ENCODE measurements at places on chromosomes 2 and 18.

GRCh38 chr2:204078003-204078698 lies 141.6 kb downstream of the ICOS start:
- no peak overlapping the region for H3K4me3 ChIP-seq
- no peaks in the 10 kb centered on the region for H3K27me3 ChIP-seq

GRCh38 chr2:99101697-99102096 lies 39.8 kb upstream of the C2orf15 start:
- H3K27me3 ChIP-seq: no peaks in the 10 kb centered on the region
- no peak overlapping the region for H3K4me3 ChIP-seq
- H3K4me1 ChIP-seq: peaks cover 9% of the 10 kb centered on the region

DNA sequence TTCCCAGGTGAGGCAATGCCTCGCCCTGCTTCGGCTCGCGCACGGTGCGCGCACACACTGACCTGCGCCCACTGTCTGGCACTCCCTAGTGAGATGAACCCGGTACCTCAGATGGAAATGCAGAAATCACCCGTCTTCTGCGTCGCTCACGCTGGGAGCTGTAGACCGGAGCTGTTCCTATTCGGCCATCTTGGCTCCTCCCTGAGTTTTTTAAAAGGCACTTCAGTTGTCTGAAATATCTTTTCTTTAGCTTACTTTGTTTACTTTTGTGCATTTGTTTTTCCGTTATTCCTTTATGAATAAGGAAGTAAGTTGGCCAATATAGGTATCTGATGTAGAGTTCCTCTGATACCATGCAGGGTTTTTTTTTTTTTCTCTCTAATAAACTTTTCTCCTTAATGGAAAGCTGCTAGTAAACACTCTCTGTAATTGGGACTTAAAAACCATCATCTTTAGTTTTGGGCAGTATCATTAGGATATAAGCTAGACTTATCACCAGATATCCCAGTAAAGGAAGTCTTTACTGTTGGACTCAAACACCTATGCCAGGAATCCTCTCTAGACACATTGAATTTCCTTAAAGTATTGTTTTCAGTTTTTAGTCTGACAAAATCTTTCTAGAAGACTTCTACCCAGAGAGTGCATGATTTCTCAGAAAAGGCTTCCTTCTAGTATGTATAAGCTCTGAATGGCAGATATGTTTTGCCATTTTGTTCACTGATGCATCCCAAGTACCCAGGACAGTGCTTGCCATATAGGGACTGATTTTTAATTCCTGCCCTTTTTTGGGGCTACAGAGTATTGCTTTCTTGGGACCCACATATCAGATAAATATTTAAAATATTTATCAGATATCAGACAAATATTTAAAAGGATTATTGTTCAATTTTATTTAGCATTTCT lies 35.8 kb upstream of the DYSF start:
- no peaks in the 10 kb centered on the region for H3K27me3 ChIP-seq
- H3K4me1 ChIP-seq: peaks cover 4% of the 10 kb centered on the region
- peak overlapping the region; percentile 46 for H3K27ac ChIP-seq
- H3K4me3 ChIP-seq: peak overlapping the region; percentile 40

- DNase-seq: no peak
- H3K27me3 ChIP-seq: no peaks in the 10 kb centered on the region
- no peak overlapping the region for H3K4me3 ChIP-seq
- no peak overlapping the region for H3K27ac ChIP-seq
Measured at GRCh38 chr2:121907928-121908327, 152.5 kb downstream of the TSN start.

- no peak for DNase-seq
- H3K27ac ChIP-seq: no peak overlapping the region
- no peaks in the 10 kb centered on the region for H3K4me1 ChIP-seq
- H3K4me3 ChIP-seq: no peak overlapping the region
Measured at GRCh38 chr18:14941256-14941655, 193.3 kb downstream of the ANKRD30B start.

- no peak overlapping the region for H3K4me3 ChIP-seq
- H3K27me3 ChIP-seq: no peaks in the 10 kb centered on the region
- H3K4me1 ChIP-seq: no peaks in the 10 kb centered on the region
- no peak for DNase-seq
- H3K36me3 ChIP-seq: no peaks in the 10 kb centered on the region
- H3K27ac ChIP-seq: no peak overlapping the region
Measured at GRCh38 chr2:100786297-100786658, 33.7 kb upstream of the NPAS2 start.

DNA sequence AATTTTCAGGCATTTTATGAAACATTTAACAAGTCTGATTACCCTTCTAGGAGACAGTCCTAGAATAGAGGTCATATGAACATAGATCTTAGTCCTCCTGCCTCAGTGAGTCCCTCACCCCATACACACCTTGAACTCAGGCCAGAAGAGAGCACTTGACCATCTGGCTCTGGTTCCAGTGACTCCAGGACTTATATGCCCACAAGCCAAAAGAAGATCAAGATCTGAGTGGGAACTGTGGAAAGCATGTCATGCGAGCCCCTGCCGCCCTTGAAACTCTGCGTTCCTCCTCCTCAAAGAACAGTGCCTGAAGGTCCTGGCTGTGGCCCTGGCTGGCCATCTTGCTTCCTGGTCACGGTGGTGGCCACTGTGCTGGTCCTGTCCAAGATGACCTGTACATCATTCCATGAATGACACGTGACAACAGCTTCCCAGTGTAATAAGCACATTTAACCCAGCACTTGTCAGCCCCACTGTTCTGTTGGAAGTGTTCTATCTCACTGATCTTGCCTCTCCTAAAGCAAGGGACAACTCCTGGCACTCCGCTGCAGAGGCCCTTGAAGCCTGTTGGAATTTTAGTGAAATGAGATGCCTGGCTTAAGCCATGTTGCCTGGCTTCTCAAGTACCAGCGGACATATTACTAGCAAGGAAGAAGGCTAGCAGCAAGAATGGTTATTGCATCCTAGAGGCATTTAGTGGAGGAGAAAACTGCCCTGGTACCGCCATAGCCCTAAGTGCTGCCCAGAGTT lies 17.6 kb downstream of the TTC32 start:
- no peak overlapping the region for H3K4me3 ChIP-seq
- H3K4me1 ChIP-seq: peaks cover 14% of the 10 kb centered on the region
- no peak for DNase-seq
- no peak overlapping the region for H3K27ac ChIP-seq

- no peak for DNase-seq
- no peaks in the 10 kb centered on the region for H3K36me3 ChIP-seq
- H3K27me3 ChIP-seq: no peaks in the 10 kb centered on the region
Measured at GRCh38 chr18:477565-477964, 22.9 kb downstream of the COLEC12 start.

- H3K27me3 ChIP-seq: no peaks in the 10 kb centered on the region
- DNase-seq: no peak
- no peaks in the 10 kb centered on the region for H3K36me3 ChIP-seq
- H3K4me3 ChIP-seq: no peak overlapping the region
Measured at GRCh38 chr18:9069601-9070000, 32.9 kb upstream of the NDUFV2 start.

- no peak overlapping the region for H3K4me3 ChIP-seq
- DNase-seq: no peak
- H3K27ac ChIP-seq: no peak overlapping the region
- no peaks in the 10 kb centered on the region for H3K36me3 ChIP-seq
Measured at GRCh38 chr2:211762479-211762878, 776.1 kb downstream of the ERBB4 start.

- no peaks in the 10 kb centered on the region for H3K4me1 ChIP-seq
- no peak overlapping the region for H3K27ac ChIP-seq
- no peaks in the 10 kb centered on the region for H3K36me3 ChIP-seq
- no peak overlapping the region for H3K4me3 ChIP-seq
Measured at GRCh38 chr18:26185267-26185666, 41.0 kb upstream of the TAF4B start.

- no peak for DNase-seq
- no peaks in the 10 kb centered on the region for H3K27me3 ChIP-seq
- H3K4me3 ChIP-seq: no peak overlapping the region
- no peaks in the 10 kb centered on the region for H3K36me3 ChIP-seq
- H3K4me1 ChIP-seq: no peaks in the 10 kb centered on the region
Measured at GRCh38 chr2:45244928-45245327, 235.7 kb upstream of the SIX2 start.

GRCh38 chr18:45839414-45840395 lies 14.2 kb downstream of the SIGLEC15 start:
- H3K36me3 ChIP-seq: no peaks in the 10 kb centered on the region
- peaks cover 22% of the 10 kb centered on the region for H3K27me3 ChIP-seq
- H3K27ac ChIP-seq: no peak overlapping the region
- DNase-seq: peak; percentile 34
- no peak overlapping the region for H3K4me3 ChIP-seq

GRCh38 chr2:232526372-232526941 lies 497 bp downstream of the CHRND start:
- no peak for DNase-seq
- H3K27ac ChIP-seq: no peak overlapping the region

DNA sequence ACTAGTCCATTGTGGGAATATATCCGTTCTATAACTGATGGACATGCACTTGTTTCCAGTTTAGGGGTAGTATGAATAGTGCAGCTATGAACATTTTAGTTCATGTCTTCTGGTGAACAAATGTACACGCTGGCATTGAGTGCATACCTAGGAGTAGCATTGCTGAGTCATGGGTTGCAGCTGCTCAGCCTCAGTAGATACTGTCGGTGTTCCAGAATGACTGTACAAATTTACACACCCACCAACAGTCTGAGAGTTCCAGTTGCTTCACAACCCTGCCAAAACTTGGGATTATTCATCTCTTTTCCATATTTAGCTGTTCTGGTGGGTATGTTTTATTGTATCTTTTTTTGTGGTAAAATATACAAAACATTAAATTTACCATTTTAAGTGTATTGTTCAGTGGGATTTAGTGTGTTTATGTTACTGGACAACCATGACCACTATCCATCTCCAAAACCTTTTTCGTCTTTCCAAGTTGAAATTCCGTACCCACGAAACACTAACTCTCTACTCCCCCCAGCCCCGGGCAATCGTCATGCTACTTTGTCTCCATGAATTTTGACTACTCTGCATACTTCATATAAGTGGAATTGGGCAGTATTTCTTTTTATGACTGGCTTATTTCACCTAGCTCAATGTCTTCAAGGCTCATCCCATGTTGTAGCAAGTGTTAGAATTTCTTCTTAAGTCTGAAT lies 281.0 kb downstream of the PRKCE start:
- H3K27ac ChIP-seq: no peak overlapping the region
- peaks cover 20% of the 10 kb centered on the region for H3K4me1 ChIP-seq
- H3K27me3 ChIP-seq: no peaks in the 10 kb centered on the region
- H3K36me3 ChIP-seq: no peaks in the 10 kb centered on the region
- no peak for DNase-seq

- H3K4me3 ChIP-seq: peak overlapping the region; percentile 33
- DNase-seq: no peak
- no peaks in the 10 kb centered on the region for H3K36me3 ChIP-seq
- peaks cover 10% of the 10 kb centered on the region for H3K4me1 ChIP-seq
- H3K27me3 ChIP-seq: peaks cover 5% of the 10 kb centered on the region
- no peak overlapping the region for H3K27ac ChIP-seq
Measured at GRCh38 chr2:231680992-231681852, 27.1 kb upstream of the PTMA start.

- no peak overlapping the region for H3K27ac ChIP-seq
- no peaks in the 10 kb centered on the region for H3K4me1 ChIP-seq
- no peak overlapping the region for H3K4me3 ChIP-seq
- peaks cover 4% of the 10 kb centered on the region for H3K27me3 ChIP-seq
Measured at GRCh38 chr2:148813603-148814065, 61.4 kb upstream of the KIF5C start.

DNA sequence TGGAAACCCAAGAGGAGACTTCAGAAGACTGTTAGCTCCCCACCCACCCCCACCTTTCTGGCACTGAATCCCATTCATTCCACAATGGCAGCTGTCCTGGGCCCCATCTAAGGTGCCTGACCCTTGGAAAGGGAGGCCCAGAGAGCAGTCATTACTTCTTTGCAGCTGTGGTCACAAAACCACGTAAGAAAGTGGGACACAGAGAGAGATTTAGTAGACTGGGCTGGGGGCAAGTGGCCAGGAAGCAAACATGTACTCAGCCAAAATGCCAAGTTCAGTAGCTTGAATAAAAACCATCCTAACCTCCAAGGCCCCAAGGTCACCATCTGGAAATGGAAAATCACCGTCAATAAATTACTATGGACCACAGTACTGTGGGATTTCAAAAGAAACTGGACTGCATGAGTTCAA lies 381.4 kb downstream of the TNS1 start:
- no peaks in the 10 kb centered on the region for H3K36me3 ChIP-seq
- no peak overlapping the region for H3K4me3 ChIP-seq
- no peaks in the 10 kb centered on the region for H3K4me1 ChIP-seq
- no peak for DNase-seq
- no peaks in the 10 kb centered on the region for H3K27me3 ChIP-seq

GRCh38 chr2:406231-406630 lies 118.3 kb upstream of the ALKAL2 start:
- no peak overlapping the region for H3K27ac ChIP-seq
- DNase-seq: no peak
- no peaks in the 10 kb centered on the region for H3K36me3 ChIP-seq

- DNase-seq: no peak
- H3K36me3 ChIP-seq: no peaks in the 10 kb centered on the region
Measured at GRCh38 chr2:47195148-47195547, 40.0 kb upstream of the STPG4 start.

- no peaks in the 10 kb centered on the region for H3K4me1 ChIP-seq
- H3K27me3 ChIP-seq: no peaks in the 10 kb centered on the region
- no peaks in the 10 kb centered on the region for H3K36me3 ChIP-seq
- no peak overlapping the region for H3K4me3 ChIP-seq
- no peak for DNase-seq
- H3K27ac ChIP-seq: no peak overlapping the region
Measured at GRCh38 chr2:80291656-80292055, 12.9 kb downstream of the LRRTM1 start.

DNA sequence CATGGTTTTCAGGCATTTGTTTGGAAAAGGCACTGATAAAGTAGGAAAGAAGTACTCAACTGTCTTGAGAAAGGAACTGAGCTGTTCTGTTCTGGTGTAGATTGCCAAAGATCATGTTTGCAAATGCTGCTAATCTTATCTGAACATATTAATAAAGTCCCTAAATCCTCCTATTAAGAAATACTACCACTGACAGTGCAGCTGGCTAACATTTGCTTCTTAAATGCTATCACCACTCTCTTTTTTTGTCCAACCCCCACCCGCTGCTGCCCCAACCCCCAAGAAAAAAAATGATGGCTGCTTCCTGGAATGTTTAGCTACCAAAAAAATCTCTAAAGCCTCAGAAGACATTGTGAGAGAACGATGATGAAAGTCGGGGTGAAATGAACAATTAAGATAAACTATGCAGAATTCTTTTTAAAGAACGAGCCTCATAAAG lies 130.7 kb downstream of the CCBE1 start:
- H3K27ac ChIP-seq: no peak overlapping the region
- H3K4me3 ChIP-seq: no peak overlapping the region
- H3K27me3 ChIP-seq: no peaks in the 10 kb centered on the region

- no peak overlapping the region for H3K27ac ChIP-seq
- no peaks in the 10 kb centered on the region for H3K36me3 ChIP-seq
- no peaks in the 10 kb centered on the region for H3K27me3 ChIP-seq
- DNase-seq: no peak
- H3K4me3 ChIP-seq: no peak overlapping the region
- no peaks in the 10 kb centered on the region for H3K4me1 ChIP-seq
Measured at GRCh38 chr2:49225126-49225525, 70.8 kb upstream of the FSHR start.

- H3K27ac ChIP-seq: no peak overlapping the region
- no peak overlapping the region for H3K4me3 ChIP-seq
- H3K4me1 ChIP-seq: no peaks in the 10 kb centered on the region
Measured at GRCh38 chr2:140565756-140566155, 1565.1 kb downstream of the LRP1B start.
